Myocyte (in vitro differentiated cells): ENCODE measurements at places on chromosomes 5 and 9.

- DNase-seq = peak; percentile 98
Observed at GRCh38 chr9:114276908-114277821, 45.7 kb upstream of the ORM1 start.

- DNase-seq = no peak
Observed at GRCh38 chr9:14547245-14548060, 145.8 kb downstream of the ZDHHC21 start.

GRCh38 chr9:93451849-93452709, 594 bp downstream of the FAM120A start:
- DNase-seq = peak; percentile 44

DNA sequence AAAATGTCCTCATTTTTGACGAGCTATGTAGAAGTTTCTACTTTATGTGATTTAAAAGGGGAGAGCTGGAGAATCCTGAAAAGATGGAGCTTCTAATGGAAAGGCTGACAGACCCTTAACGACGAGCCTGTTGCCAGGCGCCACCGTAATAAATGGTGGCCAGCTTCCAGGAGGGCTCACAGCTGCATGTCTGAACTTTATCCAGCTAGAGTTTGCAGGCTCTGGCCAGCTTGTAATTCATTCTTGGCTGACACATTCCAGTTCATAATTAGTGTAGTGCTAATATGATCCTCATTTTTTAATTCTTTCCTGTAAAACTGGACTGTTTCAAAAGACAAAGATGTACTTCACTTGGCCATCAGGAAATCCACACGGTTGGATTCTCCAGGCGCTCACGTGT, 246.7 kb downstream of the GAS1 start:
- DNase-seq = peak; percentile 83

- peak; percentile 10 for DNase-seq
Observed at GRCh38 chr9:4038182-4038723, 261.6 kb downstream of the GLIS3 start.

GRCh38 chr9:27634879-27635278, 61.6 kb upstream of the C9orf72 start:
- no peak for DNase-seq

- DNase-seq = peak; percentile 92
Observed at GRCh38 chr5:124906339-124907097, 160.1 kb upstream of the ZNF608 start.

DNA sequence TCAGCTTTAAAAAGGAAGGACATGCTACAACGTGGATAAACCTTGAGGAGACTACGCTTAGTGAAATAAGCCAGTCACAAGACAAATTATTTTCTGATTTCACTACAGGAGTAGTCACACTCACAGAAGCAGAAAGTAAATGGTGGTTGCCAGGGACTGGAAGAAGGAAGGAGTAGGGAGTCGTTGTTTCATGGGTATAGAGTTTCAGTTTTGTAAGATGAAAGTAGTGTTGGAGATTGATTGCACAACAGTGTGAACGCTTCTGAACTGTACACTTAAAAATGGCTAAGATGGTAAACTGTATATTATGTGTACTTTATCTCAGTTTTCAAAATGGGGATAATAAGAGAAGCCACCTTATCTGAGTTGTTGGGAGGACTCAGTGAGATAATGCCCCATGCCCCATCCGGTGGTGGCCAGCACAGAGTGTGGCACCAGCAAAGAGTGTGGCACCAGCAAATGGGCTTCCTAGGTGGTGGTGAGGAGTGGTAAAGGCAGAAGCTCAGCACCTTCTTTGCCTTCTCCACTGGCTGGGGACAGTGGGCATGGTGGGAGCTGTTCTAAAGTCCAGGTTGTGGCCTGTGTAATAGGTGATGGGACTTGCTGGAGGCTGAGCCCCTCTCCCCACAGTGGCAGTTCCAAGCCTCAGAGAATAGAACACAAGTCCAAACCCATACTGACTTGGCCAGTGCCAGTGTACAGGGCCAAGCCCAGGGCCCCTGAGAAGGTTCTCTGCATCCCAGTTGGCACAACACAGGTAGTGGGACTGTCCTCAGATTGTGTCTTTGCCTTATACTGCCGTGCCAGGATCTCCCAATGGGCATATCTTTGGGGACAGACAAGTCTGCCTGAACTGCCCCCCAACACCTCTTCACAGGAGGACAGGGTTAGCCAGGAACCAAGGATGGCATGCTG, 4.4 kb downstream of the SLC22A4 start:
- no peak for DNase-seq

DNA sequence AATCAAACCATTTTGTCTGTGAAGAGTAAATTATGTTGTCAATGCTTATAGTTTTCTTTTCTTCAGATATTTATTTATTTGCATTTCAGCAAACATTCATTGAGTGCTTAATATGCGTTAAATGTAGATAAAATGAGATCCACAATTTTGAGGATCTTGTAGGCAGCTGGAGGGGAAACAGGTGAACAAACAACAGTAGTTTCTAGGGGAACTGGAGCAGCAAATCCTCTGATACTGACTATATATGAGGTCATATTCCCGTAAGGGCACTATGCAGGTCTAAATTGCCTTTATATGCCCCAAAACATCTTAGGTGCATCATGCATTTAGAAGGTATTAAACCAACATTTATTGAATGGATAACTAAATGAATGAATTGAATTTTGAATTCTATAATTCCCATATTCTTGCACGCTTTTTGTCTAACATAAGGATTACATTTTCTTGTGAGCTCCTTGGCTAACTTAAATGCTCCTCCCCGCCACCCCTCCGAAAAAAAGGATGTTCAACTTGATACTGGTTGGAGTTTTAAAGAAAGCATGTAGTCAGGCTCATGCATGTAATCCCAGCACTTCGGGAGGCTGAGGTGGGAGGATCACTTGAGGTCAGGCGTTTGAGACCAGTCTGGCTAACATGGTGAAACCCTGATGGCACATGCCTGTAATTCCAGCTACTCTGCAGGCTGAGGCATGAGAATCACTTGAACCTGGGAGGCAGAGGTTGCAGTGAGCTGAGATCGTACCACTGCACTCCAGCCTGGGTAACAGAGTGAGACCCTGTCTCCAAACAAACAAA, 299.8 kb downstream of the TMEM38B start:
- no peak for DNase-seq

GRCh38 chr9:112332214-112332613, 1.2 kb downstream of the PTBP3 start:
- DNase-seq = no peak

- peak; percentile 77 for DNase-seq
Observed at GRCh38 chr5:55936100-55936693, 58.6 kb downstream of the IL6ST start.
